ENCODE measurements at places on chromosomes 3 and 15.
A peak's percentile ranks its signal among the peaks of the same experiment; 100 is the strongest.

DNA sequence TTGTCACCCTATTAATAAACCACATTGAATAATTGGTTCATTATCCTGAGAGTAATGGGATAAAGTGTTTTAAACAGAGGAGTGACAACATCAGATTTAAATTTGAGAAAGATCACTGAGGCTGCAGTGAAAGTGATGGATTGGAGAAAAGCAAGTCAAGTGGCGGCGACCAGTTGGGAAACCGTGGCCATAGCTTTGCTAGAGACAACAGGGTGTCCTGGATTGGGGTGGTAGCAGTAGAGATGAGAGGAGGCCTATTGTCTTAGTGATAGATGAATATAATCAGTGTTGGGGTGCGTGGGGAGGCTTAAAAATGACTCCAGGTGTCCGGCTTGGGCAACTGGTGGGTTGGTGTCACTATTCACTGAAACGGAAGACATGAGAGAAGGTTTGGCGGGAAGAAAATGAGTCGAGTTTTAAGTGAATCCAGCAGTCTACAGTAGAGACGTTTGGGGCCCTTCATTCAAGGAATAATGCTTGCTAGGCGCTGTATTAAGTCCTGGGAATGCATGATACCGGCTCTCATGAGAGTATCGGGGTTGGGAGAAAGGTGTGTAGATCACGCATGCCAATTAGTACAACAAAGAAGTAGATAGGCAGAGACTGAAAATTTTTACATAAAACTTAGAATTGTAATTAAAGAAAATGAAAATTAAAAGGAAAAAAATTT, 819 bp downstream of the NEK4 start:
- peak; percentile 30 for DNase-seq

DNA sequence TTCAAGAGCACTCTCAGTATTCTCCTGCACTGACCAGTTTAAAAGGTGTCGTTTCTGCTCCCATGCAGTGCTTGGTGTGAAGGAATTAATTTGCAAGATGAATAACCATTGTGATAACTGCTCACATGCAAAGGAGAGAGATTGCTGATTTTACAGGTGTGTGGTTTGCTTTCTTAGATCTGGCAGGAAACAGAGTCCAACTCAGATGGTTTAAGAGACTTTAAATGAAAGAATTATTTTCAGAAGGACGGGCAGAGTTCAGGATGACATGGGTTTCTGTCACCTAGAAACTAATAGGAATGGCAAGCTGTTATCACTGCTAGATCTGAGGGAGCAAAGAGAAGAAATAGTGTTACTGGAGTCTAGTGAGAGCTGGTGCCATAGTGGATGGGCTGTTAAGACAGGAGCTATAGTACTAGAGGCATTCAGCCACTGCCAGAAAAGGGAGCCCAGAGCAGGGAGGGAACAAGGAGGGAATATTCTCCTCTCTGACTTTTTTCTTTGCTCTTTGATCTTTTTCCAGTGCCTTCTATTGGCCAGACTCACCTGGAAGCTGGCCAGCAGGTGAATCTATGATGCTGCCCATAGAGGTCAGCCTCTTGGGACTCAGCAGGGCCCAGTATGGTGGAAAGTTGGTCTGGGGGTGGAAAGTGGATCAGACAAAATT, 14.9 kb downstream of the ATXN7 start:
- peak; percentile 26 for DNase-seq

GRCh38 chr3:126212620-126213378, 32.4 kb upstream of the ALDH1L1 start:
- peak; percentile 46 for DNase-seq

DNA sequence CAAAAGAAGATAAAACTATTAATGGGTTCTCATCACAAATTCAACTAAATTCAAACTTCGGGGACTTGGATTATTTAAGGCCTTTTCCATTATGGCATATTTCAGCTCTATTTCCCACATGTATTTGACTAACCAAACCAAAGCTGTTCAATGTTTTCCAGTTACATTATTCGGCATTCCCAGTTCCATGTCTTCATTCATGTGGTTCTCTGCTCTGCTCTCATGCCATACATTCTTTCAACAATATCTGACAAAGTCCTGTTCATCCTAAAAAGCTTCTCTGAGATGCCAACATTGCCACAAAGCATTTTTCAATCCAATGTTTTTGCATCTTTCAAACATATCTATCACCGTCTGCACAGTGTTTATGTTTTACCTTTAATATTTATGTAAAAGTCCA, 141.4 kb downstream of the GREM1 start:
- DNase-seq, result no peak

- no peak for DNase-seq
Observed at GRCh38 chr3:140088058-140088457, 153.1 kb downstream of the CLSTN2 start.

GRCh38 chr15:69758291-69758771, 305.7 kb downstream of the RPLP1 start:
- no peak for DNase-seq

DNA sequence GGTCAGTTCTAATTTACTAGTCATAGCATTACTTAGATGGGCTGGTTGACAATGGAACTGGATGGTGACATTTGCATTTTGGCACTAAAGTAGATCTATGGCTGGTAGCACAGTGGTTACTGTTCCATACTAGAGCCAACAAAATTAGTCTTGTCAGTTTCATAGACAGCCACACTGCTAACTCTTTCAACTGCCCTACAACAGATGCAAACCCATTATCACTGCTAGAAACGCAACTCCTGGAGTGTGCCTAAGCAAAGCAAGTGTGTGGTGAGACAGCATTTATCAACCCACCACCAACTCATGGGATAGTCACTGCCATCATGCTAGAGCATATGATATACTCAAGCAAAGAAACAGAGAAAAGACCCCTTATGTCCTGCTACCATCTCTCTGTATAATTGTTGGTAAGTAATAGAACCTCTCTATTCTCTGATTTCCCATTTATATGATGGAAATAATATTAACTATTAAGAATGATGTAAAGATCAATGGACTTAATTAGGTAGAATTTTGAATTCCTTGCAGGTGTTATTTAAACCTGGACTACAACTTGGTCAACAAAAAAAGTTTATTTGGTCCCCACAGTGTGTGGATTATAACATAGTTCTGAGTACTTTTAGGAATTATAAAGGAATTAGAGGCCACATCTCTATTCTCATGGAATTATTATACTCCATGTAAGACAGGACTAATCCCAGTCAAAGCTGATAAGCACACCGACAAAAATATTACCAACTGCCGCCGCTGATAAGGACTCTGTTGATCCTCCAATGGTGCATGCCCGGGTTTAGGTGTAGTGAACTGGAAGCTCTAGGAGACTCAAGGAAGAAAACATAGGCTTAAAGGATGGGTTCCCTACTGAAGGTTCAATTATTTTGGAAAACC, 19.9 kb upstream of the ABHD5 start:
- no peak for DNase-seq

DNA sequence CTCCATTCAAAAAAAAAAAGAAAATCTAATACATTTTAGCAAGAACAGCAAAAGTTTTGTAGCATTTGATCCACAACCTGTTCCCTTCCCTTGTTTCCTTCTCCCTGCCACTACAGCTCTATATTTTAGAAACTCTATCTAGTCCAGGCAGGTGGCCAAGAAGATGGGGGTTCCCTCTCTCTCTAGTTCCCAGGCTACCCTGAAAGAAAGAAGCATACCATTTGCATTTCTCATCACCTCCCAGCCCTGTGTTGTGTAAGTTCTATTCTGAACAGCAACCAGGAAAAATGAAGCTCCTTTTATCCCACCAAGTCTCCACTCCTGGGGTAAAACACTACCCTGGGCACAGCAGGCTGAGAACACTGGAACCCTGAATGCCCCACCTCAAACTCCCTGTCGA, 100.0 kb downstream of the PCCB start:
- DNase-seq, result no peak

GRCh38 chr3:100171211-100171914, 57.1 kb upstream of the FILIP1L start:
- DNase-seq, result no peak

- no peak for DNase-seq
Observed at GRCh38 chr15:34179234-34179633, 30.7 kb downstream of the KATNBL1 start.

DNA sequence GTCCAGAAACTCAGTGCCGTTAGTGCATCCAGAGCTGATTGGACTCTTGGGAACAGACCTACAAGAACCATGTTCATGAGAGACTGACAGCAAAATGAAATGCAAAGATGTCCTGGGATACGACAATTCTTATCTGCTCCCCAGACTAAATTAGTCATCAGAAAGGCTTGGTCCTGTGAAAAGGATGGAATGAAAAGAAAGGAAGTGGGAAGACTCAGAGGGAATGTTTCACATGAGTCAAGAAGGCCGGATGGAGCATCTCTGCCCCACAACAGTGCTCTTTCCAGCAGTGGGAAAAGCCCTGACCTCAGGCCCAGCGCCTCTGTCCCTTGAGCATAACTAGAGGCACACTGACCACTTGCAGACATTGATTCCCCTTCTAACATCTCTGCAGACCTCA, 39.3 kb upstream of the UACA start:
- no peak for DNase-seq

GRCh38 chr3:76872999-76873398, 166.9 kb upstream of the ROBO2 start:
- no peak for DNase-seq

DNA sequence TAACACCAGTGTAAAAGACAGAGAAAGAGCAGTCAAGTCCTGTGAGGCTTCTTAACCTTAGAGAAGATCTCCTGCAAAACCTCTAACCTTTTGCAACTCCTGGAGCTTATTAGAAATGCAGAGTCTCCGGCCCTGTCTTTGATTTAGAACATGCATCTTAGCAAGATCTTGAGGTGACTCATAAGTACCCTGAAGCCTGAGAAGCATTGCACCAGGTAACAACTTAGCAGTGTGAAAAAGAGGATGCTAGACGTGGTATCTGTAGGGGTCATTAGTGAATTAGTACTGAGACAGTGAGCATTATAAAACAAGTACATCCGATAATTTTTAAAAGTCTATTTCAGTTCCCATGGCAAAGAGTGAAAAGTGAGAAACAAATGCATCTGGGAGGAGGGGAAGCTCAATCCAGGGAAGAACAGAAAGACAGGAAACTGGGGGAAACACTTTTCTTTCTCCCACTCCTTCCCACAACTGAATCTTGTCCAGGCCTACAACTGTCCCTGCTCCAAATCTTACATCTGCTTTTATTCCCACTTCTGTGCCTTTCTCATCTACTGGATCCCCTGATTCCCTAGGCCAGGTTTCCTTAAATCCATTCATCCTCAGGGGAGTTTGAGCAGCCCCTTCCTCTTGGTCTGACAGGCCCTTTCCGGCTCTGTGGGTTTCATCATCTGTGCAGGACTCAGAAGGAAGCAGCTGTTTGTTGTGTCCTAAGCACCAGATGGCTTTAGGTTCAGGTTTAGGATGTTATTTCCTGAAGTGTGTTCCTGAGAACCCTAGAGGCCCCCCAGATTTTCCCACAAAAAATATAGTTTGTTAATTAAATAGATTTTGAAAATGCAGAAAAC, 128.1 kb upstream of the IL12A start:
- DNase-seq, result peak; percentile 66

GRCh38 chr15:56473017-56473416, 8.1 kb upstream of the MNS1 start:
- no peak for DNase-seq

DNA sequence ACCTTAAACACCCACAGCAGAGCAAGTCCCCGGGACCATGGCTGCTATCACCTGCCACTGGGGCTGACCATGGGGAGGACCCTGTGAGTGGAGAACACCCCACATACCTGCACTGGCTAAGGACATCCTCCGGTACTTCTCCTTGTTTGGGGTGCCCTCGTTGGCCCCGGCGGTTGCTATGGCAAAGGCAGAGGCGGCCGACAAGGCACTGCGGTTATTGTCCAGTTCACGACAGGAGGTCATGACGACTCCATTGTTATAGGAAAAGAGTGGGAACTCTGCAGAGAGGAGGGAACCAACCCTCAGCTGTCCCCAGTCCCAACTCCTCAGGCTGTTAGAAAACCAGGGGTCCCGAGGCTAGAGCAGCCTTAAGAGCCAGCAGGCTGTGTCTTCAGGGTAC, 54.8 kb upstream of the CTSH start:
- DNase-seq, result no peak

GRCh38 chr3:119690043-119690656, 12.7 kb upstream of the CFAP91 start:
- DNase-seq, result peak; percentile 16

GRCh38 chr3:94127115-94127514, 64.3 kb downstream of the NSUN3 start:
- DNase-seq, result peak; percentile 91

GRCh38 chr3:172065527-172065926, 26.1 kb downstream of the FNDC3B start:
- peak; percentile 95 for DNase-seq

DNA sequence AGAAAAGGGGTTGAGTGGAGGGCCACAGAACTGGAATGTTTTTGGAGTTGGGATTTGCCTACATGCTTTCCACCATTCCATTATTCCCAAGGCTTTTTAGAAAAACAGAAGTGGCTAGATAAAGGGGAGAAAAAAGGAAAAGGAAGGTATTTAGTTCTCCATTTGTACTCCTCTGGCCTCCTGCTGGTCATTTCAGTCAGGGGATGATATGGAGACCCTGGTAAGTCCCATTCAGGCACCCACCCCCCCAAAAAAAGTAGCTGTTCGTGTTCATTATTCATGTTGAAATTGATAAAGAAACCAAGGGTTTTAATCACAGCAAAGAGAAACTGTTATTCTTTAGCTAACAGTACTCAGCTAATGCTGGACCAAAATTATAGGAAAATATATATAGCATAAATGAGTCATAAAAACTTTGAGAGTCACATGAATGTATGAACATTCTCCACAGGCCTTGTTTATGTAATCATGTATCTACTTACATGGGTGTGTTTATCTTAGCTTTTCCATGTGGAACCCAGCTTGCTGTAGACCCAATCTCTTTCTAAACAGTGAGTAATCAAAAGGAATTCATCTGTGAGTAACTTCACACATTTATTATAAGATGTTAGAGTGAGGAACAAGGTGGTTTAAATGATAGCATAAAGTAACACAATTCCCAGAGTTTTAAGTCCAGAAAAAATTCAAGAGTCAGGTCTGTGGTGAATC, 167.2 kb downstream of the KCNMB2 start:
- peak; percentile 27 for DNase-seq

DNA sequence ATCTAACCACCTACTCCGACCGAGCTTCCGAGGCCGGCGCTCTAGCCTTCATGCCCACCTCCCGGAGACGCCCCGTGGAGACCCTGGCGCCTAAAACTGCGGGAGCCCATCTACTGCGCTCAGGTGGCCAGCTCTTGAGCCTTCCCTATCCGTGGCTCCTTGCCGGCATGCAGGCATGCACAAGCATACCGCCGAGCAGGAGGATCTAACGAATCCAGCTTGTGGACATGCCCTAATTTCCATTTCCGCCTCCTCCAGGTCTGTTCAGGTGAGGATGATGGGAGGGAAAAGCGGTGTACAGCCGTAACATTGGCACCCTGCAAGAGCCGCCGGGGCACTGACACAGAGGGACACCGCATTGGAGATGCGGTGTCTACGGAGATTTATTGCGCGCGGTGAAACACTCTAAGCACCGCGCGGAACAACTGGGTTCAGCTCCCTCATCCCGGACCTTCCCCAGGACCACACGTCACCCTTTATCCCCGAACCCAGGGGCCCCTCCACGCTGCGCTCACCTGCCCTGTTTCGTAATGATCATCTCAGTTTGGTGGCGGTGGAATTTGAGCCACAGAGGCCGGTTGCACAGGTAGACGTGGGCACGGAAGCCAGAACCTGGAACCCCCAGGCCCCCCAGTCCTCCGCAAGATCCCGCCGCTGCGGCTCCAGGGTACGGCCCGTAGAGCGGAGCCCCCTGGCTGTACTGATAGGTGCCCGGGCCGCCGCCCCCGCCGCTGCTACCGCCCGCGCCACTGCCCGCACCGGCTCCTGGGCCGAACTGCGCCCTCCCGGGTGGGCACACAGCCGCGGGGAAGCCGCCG, 1.0 kb downstream of the EOMES start:
- DNase-seq, result peak; percentile 11

Measured in NCI-H69 (cell line).